ENCODE measurements at places on chromosomes 7 and 10.
A peak's percentile ranks its signal among the peaks of the same experiment; 100 is the strongest.

DNA sequence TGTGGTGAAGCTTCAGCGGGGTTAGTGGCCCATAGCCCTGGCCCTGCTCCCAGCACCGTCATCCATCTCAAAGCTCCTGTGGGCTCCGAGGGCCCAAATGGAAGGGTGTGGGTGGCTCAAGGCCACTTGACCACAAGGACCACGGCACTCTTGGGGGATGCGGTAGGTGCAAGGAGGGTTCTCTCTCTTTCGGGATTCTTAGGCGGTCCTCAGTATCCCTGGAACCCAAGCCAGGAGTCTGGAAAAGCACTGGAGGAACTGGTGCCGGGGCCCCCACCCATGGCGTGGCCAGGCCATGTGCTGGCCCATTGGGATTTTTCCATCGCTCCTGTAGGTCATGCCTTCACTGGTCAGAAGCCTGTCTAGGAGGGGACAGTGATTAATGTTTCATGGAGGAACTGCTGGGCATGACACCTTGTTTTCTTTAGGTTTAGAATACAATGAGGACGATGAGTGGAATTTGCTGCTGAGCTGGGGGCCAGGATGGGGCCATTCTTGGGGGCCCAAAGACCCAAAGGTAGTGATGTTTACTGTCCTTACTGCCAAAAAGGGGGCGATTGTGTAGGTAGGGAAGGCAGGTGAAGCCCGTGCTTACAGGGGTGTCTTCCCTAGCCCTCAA is 16.7 kb downstream of the AQP1 start:
- DNase-seq = no peak

- DNase-seq = peak; percentile 59
Measured at GRCh38 chr7:2709553-2710285, 21.7 kb downstream of the AMZ1 start.

DNA sequence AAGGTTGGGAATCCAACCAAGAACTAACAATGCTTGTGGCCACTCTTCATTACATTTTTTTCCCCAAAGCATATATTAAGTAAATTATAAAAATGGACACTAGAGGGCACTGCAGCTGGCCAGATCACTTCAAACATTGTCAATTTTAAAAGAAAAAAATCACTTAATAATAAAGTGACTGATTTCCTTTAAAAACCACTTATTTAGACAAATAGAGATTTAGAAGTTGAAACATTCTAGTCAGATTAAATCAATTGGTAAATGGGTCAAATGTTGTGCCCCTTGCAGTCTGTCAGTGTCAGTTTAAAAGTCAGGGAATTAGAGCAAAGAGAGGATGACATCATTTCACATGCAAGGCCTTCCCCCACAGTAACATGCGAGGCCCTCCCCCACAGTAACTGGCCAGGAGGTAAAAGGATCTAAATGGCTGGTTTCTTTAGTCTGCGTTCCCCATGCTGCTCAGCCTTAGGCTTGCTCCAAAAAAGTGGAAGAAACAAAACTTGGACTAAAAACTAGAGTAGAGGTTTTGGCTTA is 177.9 kb downstream of the SKAP2 start:
- DNase-seq = no peak

DNA sequence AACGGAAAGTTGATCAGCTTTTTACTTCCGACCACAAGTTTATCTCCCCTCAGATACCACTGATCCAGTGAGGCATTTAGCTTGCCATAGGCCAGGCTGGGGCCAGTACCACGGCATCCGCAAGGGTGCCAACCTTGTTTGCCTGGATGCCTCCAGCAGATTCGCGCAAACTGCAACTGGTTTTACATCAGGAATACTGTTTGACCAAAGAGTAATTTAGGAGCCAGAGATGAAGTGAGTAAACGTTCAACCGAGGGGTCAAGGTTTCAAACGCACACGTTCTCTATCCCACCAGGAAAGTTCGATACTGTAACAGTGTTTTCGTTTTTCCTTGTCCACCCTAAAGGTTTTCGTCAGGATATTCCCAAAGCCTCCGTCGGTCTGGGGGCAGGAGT is 266 bp upstream of the MDFIC start:
- DNase-seq = peak; percentile 25

GRCh38 chr10:97726636-97727178 is 10.2 kb upstream of the ZFYVE27 start:
- DNase-seq = no peak

- DNase-seq = no peak
Measured at GRCh38 chr10:69969977-69970376, 82.7 kb upstream of the MACROH2A2 start.

- DNase-seq = no peak
Measured at GRCh38 chr10:70354556-70354955, 27.9 kb downstream of the LRRC20 start.

GRCh38 chr10:80529604-80530003 is 8.1 kb upstream of the SH2D4B start:
- no peak for DNase-seq

DNA sequence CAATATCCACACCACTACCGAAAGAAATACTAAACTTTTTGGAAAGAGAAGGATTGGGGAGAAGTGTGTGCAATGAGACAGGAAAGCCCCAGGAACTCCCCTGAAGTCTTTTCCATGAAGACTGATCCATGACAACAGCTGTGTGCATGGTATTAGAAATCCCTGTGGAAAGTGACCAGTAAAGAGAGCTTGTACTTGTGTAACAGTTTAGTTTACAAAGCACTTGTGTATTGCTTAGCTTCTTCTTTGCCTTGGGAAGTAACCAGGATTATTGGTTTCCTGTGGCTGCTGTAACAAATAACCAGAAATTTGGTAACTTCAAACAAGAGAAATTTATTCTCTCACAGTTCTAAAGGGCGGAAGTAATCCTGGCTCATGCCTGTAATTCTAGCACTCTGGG is 18.8 kb downstream of the TFAM start:
- DNase-seq = no peak

- DNase-seq = no peak
Measured at GRCh38 chr7:48300301-48300700, 129.0 kb downstream of the ABCA13 start.

DNA sequence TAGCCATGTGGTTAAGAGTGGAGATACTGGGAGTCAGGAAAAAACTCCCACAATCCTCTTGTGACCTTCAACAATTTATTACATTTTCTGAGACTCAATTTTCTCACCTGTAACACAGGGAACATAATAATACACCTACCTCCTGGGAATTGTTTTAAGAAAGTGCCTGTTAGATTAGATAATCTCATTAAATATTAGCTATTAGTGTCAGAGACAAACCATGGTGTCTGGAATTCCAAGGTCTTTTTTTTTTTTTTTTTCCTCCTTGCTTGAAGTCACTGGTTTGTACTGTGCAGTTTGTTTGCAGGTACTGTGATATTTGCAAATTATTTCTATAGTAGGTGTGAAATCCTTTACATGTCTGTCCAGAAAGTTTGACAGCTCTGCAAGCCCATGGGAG is 806.1 kb downstream of the DNAJB9 start:
- no peak for DNase-seq

DNA sequence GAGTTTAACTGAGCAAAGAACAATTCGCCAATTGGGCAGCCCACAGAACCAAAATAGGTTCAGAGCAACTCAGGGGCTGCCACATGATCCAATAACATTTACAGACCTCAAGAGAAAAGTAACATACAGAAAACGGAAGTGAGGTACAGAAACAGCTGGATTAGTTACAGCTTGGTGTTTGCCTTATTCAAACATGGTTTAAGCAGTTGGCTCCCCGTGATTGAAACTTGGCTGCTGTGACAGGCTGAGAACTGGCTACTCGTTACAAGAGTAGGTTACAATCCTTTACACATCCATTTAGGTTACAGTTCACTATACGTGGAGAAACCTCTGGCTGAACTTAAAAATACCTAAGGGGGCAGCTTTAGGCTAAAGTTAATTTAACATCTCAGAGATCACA is 673.1 kb upstream of the PHF14 start:
- no peak for DNase-seq

- no peak for DNase-seq
Measured at GRCh38 chr7:24739306-24739705, 18.0 kb downstream of the GSDME start.

- DNase-seq = no peak
Measured at GRCh38 chr10:116654816-116655215, 34.1 kb downstream of the PNLIPRP2 start.

- DNase-seq = no peak
Measured at GRCh38 chr7:27247000-27247399, 4.4 kb downstream of the EVX1 start.

DNA sequence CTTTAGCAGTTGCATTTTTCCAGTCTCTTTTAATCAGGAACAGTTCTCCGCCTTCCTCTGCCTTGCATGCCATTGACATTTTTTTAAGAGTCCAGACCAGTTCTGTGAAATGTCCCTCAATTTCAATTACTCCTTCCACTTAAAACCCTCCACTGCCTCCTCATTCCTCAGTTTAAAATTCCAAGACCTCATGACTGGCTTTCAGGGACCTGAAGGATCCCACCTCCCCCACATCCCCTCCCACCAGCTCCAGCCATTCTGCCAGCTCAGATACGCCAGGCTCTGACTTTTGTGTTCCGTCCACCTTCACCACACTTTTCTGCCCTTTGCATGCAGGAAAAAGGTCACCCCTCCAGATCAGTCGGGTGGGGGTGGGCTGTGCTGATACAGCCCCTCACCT is 8.7 kb downstream of the TNRC18 start:
- no peak for DNase-seq

GRCh38 chr10:12041766-12042408 is 722 bp downstream of the UPF2 start:
- no peak for DNase-seq
